Small intestine (tissue), 16 donors: ENCODE measurements at places on chromosomes 11 and 22. TPM values are rescaled to one million over a fixed set of nuclear protein-coding genes. Genes with fewer than 3 reads are reported as not detected.
A peak's percentile ranks its signal among the peaks of the same experiment; 100 is the strongest.

DNA sequence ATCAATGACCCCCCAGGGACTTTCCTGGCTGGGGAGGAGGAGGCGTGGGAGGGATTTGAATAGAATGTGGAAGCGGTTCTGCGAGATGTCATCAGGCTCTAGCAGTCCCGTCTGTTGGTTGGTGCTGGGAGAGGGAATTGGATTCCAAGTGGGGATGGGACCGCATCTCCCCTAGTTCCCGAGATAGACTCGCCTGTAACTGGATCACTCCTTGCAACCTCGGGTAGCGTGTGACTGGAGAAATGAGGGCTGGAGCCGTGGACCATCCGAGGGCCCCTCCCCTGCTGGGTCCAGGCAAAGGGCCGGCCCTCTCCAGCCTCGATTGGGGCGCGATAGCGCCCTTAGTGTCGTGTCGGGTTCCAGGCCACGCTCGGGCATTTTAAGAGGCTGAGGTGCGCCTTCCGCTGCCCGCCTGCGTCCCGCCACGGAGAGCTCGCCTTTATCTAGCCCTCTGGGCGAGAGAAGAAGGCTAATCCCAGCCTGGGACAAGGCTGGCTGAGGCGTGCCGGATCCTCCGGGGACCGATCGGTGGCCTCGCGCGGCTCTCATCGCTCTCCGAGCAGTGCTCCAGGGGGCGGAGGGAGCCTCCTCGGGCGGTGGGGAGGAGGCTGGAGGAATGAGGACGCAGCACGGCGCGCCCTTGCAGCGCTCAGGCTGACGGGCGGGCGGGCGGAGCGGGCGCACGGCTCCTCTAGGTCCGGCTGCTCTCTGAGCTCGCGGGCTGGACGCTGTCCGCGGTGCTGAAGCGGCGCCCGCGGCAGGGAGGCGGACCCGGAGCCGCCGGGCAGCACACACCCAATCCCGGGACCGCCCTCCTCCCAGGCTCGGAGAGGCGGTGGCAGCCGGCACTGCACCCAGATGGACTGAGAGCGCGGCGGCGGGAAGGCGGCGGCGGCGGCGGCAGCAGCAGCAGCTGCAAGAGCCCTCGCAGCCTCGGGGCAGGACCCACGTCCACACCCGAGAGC, 107.8 kb downstream of the OSBP2 start:
- peak; percentile 88 for DNase-seq

- DNase-seq, result no peak
Observed at GRCh38 chr11:112129656-112130055, 34.2 kb downstream of the IL18 start.

GRCh38 chr11:116541460-116541859, 231.3 kb downstream of the BUD13 start:
- no peak for DNase-seq

DNA sequence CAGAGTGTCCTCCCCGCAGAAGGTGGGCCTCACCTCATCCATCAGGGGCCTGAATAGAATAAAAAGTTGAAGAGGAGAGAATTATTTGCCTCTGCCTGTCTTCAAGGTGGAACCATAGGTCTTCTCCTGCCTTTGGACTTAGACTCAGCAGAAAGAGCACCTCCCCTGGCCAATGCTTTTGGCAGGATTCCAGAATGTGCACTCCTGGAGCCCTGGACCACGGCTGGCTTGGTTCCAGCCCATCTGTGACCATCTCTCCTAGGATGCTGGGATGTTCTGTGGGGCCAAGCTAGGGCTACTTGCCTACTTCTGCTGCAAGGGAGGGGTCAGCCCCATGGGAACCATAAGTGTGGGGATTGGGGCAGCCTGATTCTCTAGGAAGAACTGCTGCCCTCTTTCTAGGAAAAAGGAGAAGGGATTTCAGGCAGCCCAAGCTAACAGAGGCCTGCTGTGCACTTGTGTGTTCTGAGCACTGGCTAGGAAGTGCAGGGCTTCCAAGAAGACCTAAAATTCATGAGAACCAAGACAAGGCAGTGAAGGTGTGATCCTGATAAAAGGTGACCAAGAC, 32.2 kb upstream of the SHANK2 start:
- DNase-seq, result peak; percentile 42

DNA sequence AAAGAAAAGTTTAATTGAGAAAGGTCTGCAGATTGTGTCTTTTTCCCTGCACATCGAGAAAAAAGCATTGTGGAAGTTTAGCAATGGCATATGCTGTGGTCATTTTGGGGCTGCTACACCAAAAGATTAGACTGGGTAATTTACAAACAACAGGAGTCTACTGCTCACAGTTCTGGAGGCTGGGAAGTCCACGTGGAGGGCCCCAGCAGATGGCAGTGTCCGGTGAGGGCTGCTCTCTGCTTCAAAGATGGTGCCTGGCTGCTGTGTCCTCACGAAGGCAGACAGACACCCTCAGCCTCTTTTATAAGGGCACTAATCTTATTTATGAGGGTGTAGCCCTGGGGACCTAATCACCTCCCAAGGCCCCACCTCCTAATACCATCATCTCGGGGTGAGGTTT, 21.1 kb downstream of the PHF21B start:
- DNase-seq, result no peak

GRCh38 chr11:11149671-11150459, 203.2 kb downstream of the CSNK2A3 start:
- DNase-seq, result no peak

GRCh38 chr11:10125522-10126133, 168.4 kb downstream of the SBF2 start:
- no peak for DNase-seq

- no peak for DNase-seq
Observed at GRCh38 chr22:49536571-49537131, 291.0 kb downstream of the BRD1 start.

GRCh38 chr11:105856954-105857353, 165.1 kb downstream of the MSANTD4 start:
- peak; percentile 16 for DNase-seq

DNA sequence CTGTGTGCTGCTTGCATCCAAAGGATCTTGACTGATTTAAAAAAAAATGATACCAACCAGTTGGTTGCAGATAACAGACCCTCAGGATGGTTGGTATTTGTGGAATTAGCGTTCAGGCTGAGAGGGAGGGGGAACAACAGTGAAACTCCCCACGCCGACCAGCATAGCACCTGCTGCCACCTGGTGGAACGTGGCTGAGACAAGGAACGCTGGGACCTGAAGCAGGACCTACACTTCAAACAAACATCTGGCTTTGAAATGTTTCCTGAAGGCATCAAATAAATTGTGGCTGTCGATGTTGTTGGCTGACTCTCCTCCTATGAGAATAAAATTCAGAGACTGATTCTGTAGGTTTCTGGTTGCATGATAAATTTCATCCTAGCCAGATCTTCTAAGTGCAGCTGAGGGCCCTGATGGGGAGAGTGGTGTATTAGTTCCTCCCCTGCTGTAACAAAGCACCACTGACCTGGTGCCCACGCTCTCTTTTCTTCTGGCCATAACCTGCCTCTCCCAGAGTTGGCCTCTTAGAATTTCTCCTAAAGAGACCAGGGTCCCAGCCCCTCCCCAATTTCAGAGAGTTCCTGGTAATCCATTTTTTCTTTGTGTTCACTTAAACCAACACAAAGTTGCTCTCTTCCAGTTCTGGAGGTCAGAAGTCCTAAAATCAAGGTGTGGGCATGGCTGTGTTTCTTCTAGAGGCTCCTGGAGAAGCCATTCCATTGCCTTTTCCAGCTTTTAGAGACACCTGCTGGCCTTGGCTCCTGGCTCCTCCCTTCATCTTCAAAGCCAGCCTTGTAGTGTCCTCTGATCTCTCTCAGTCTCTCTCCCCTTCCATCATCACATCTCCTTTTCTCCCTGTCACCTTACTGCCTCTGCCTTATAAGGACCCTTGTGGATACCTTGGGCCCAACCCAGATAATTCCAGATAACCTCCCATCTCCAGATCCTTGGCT, 17.3 kb downstream of the APOL2 start:
- peak; percentile 52 for DNase-seq

DNA sequence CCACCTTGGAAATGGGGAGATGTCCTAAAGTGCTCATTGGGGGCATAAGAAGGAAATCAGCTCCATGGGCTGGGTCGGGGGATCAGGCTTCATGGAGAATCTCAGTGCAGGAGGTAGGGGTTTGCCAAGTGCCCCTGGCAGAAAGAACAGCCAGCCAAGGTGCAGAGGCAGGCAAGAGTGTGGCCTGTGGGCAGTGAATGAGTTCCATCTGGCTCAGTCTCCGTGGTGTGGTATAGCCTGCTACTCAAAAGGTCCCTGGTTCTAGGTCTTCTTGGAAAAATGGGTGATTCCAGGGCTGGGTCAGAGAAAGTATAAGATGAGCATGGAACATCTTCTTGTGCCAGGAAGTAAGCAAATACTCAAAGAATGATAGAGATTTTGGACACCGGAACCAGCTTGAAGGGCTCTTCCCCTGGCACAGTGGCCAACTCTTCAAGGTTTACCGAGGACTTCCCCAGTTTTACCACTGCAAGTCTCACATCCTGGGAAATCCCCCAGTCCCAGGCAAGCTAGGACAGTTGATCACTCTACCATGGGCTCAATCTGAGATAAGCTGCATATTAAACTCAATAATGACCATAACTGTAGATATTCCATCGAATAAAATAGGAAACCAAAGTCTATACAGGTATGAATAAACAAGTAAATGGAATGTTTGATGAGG, 10.6 kb upstream of the ARAP1 start:
- no peak for DNase-seq

DNA sequence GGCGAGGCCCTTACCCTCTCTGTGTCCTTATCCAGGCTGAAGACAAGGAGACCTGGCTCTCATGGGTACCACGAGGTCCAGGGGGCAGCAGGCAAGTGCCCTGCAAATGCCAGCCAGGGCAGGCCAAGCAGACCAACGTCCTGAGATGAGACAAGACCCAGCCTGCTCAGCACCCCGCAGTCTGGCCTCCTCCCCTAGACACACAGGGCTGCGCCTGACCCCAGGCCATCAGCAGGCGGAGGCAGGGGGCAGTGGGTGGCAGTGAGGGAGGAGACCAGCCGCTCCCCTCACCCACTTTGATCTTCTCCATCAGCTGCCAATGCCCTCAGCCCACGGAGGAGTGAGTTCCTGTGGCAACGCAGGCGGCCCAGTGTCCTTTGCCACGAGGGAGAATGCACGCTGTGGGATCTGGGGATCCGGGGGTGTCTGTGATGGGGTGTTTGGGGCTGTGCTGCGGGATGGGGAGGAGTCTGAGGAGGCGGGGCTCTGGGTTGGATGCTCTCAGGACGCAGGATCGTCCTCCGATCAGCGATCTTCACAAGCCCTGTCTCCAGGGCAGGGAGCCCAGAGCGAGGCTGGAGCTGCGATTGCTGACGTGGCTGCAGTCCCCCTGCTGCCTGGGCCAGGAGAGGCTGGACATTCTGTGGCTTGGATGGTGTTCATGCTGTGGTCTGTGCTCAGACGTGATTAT, 30.5 kb upstream of the PPARA start:
- DNase-seq, result no peak

DNA sequence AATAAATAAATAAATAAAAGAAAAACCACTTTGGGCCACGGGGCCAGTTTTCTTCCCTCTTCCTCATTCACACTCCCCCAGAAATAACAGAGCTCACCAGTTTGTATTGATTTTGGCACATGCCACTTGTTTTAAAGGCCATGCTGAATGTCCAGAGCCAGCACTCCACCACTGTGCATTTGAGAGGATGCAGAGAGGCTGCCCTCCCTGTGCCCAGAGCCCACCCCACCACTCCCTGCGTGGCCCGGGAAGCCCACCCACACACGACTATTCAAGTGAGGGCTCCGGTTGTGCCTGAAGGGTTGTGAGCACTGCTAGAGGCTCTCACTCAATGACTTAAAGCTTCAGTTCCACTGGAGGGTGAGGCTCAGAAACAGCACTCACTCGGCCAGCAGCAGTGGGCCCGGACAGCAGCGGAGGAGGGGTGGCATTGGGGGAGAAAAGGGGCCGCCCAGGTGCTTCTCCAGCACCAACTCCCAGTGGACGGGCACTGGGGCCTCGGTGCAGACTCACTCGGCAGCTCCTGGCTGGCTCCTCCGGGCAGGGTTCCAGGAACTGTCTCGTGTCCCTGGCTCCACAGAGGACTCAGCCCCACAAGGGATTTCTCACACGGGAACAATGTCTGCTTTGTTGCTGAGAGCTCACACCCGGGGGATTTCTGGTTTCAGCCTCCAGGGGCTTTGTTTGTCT, 112.7 kb downstream of the SHANK2 start:
- DNase-seq, result no peak

DNA sequence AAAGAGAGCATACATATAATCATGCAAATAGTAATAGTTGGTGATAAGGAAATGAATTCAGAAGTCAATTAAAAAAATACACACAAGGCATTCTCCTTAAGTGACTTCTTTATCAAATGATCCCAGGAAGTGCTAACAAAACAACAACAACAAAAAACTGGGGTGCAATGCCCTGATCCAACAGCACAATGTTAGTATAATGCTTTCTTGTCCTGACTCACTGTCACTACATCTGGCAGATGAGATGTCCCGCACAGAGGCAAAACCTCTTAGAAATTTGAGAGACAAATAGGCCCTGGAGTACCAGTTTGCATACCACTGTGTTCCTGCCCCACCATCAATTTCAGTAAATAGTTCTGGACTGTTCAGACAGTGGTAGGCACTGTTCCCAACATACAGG, 11.0 kb upstream of the AMBRA1 start:
- no peak for DNase-seq

DNA sequence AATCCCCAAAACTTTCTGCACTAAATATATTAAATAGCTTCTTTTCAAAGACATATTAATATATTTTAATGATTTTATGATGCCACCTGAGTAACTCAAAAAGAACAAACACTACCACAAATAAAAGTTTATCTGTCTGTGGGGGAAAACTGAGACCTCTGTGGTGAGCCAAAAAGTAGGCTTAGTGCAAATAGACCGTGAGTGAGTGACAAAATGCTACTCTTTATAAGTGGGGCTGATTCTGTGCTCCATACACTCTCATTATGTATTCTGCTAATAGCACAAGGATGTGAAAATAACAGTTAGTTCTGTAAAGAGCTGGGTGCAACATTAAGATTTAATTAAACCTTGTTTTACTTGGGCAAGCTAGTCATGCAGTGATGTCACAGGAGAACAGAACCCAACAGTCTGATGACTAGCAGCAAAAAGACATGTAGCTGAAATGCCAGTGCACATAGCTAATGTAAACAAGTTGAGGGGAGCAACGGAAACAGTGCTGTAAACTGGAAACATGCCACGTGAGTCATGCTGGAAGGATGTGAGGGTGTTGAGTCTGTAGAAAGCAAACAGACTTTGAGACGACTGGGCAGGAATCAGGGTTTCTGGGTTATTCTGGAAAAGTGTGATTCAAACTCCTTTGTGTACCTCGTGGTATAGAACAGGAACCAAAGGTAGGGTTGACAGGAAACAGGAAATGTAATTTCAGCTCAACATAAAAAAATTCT, 1130.4 kb downstream of the LRRC4C start:
- peak; percentile 39 for DNase-seq

- DNase-seq, result no peak
Observed at GRCh38 chr11:60064111-60064510, 7.6 kb downstream of the MS4A3 start.

Gene MMP26
- not detected for polyA plus RNA-seq

Gene HMGXB4
- 7.2 TPM for polyA plus RNA-seq

Gene KCNK7
- 0.89 TPM for polyA plus RNA-seq

Gene CHORDC1
- polyA plus RNA-seq, result 11.9 TPM

Gene TIMP3
- polyA plus RNA-seq, result 118 TPM

Gene FREY1
- not detected for polyA plus RNA-seq
